ENCODE measurements at places on chromosomes 2 and 18. TPM values are rescaled to one million over a fixed set of nuclear protein-coding genes. Genes with fewer than 3 reads are reported as not detected.

DNA sequence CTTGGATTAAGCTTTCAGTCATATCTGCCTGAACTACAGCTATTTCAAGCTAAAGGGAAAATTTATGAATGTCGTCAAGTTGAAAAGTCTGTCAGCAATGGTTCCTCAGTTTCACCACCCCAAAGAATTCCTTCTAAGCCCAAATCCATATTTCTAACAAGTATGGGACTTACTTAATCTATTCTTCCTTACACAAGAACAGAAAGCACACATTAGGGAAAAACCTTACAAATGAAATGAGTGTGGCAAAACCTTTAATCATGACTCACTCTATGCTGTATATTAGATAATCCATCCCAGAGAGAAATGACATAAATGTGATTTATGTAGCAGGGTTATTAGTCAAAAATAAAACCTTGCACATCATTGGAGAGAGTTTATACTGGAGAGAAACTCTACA, 78.9 kb downstream of the RAB31 start:
- no peak overlapping the region for H3K4me3 ChIP-seq
- no peak overlapping the region for H3K27ac ChIP-seq
- H3K36me3 ChIP-seq: peaks cover 6% of the 10 kb centered on the region
- H3K4me1 ChIP-seq: peaks cover 6% of the 10 kb centered on the region

- H3K4me1 ChIP-seq: peaks cover 28% of the 10 kb centered on the region
- no peaks in the 10 kb centered on the region for H3K36me3 ChIP-seq
- DNase-seq: no peak
- H3K27me3 ChIP-seq: no peaks in the 10 kb centered on the region
These were observed 139.6 kb upstream of the RGPD4 start for GRCh38 chr2:107687073-107687472.

DNA sequence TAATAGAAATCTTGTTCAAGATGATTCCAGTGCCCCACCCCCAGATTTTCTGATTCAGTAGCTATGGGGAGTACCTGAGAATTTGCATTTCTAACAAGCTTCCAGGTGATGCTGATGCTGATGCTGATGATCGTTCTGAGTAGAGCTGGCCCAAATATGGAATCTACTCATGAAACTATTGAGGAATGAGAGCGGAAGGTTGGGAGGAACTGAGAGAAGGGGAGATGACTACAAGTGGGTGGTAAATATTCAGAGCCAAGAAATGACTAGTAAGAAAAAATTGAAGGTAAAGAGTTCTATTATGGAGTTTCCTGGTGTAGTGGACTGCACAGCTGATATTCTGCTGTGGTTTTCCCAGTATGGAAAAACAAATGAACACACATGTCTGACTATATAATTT, 235.4 kb upstream of the FN1 start:
- H3K4me3 ChIP-seq: no peak overlapping the region
- peaks cover 5% of the 10 kb centered on the region for H3K4me1 ChIP-seq
- no peaks in the 10 kb centered on the region for H3K27me3 ChIP-seq
- no peak for DNase-seq
- no peak overlapping the region for H3K27ac ChIP-seq
- peaks cover 7% of the 10 kb centered on the region for H3K36me3 ChIP-seq

- peak overlapping the region; percentile 84 for H3K4me3 ChIP-seq
- H3K4me1 ChIP-seq: peaks cover 26% of the 10 kb centered on the region
- H3K36me3 ChIP-seq: peaks cover 13% of the 10 kb centered on the region
- no peak for DNase-seq
These were observed 548 bp upstream of the FBLN7 start for GRCh38 chr2:112137516-112138158.

GRCh38 chr18:11672198-11672597, 16.9 kb upstream of the GNAL start:
- peaks cover 3% of the 10 kb centered on the region for H3K27me3 ChIP-seq
- no peak overlapping the region for H3K4me3 ChIP-seq
- H3K4me1 ChIP-seq: peaks cover 18% of the 10 kb centered on the region
- no peaks in the 10 kb centered on the region for H3K36me3 ChIP-seq
- H3K27ac ChIP-seq: no peak overlapping the region
- DNase-seq: no peak

DNA sequence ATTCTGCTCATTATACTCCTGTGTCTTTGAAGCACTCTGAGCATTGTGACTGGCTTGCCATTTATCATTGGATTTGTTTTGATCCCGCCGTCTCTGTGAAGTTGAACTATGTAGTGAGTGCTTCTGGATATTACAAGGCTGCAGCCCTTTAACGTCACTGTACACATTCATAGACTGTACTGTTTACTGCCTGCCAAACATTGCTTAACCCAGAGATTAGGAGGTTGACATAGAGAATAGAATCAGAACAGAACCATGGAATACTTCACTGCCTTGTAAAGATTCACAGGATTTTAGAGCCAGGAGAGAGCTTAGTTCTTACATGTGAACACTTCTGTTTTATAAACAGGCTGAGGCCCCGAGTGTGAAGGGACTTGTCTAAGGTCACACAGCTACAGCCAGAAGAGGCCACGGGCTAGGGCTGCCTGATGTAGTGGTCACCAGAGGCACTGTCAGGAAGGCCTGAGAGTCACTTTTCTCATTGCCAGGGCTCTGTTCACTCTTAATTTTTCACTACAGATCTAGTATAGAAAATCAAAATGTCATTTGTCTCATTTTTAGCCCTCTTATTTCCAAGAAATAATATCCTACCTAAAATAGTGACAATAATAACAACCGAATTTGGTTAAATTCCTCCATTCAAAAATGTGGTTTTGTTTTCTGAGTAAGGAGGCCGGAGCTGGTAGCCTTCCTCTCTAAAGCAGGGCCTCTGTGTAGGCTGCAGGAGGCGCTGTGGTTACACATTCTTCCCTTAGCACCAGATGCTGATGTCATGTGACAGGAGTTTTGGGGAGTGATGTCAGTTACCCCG, 87.9 kb downstream of the UGGT1 start:
- H3K36me3 ChIP-seq: peaks cover 6% of the 10 kb centered on the region
- H3K4me1 ChIP-seq: no peaks in the 10 kb centered on the region
- H3K27ac ChIP-seq: no peak overlapping the region
- no peak overlapping the region for H3K4me3 ChIP-seq
- DNase-seq: peak; percentile 35

GRCh38 chr2:27798486-27798885, 27.0 kb downstream of the MRPL33 start:
- H3K4me3 ChIP-seq: no peak overlapping the region
- H3K36me3 ChIP-seq: no peaks in the 10 kb centered on the region
- no peak overlapping the region for H3K27ac ChIP-seq
- H3K4me1 ChIP-seq: peaks cover 21% of the 10 kb centered on the region
- no peaks in the 10 kb centered on the region for H3K27me3 ChIP-seq

- DNase-seq: no peak
- H3K4me3 ChIP-seq: no peak overlapping the region
- no peaks in the 10 kb centered on the region for H3K27me3 ChIP-seq
- no peaks in the 10 kb centered on the region for H3K36me3 ChIP-seq
- no peak overlapping the region for H3K27ac ChIP-seq
- H3K4me1 ChIP-seq: peaks cover 7% of the 10 kb centered on the region
These were observed 666.2 kb upstream of the HS6ST1 start for GRCh38 chr2:128984855-128985254.

DNA sequence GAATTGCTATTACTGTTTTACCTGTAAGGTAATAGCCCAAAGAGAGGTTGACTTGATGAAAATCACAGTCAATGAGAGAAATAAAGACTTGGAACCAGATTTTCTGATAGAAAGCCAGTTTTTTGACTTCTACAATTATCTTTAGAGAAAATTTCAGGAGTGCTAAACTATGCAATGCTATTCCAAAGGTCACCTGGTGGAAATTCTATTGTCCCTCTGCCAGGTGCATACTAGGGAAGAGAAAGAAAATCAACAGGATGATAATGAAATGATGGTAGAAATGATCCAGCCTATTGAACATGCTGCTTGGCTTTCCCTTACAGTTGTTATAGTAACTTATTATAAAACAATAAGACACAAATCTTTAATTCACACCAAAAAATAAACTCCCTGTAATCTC, 85.0 kb downstream of the FASTKD2 start:
- no peaks in the 10 kb centered on the region for H3K27me3 ChIP-seq
- H3K36me3 ChIP-seq: no peaks in the 10 kb centered on the region
- no peaks in the 10 kb centered on the region for H3K4me1 ChIP-seq
- no peak overlapping the region for H3K4me3 ChIP-seq

GRCh38 chr2:83584672-83585071, 874.4 kb downstream of the SUCLG1 start:
- H3K27me3 ChIP-seq: no peaks in the 10 kb centered on the region
- peaks cover 15% of the 10 kb centered on the region for H3K4me1 ChIP-seq

DNA sequence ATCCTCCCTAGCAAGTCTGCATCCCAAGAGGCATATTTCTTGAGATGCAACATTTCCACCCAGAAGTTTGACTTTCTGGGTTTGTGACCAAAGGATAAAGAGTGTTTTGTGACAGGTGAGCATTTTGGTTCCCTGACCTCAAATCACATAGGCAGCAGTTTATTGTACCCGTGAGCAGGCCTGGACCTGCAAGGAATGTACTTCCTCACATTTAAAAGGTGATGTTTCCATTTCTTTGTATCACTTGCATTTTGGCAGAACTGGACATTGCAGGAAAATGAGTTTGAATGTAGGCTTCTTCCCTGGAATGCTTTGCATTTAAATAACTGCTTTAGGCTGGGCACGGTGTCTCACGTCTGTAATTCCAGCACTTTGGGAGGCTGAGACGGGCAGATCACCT, 160.7 kb downstream of the ALPK2 start:
- DNase-seq: no peak
- no peaks in the 10 kb centered on the region for H3K4me1 ChIP-seq
- no peak overlapping the region for H3K27ac ChIP-seq
- no peaks in the 10 kb centered on the region for H3K36me3 ChIP-seq
- H3K27me3 ChIP-seq: peaks cover 2% of the 10 kb centered on the region

GRCh38 chr18:27473318-27473717, 288.2 kb upstream of the CHST9 start:
- H3K27ac ChIP-seq: no peak overlapping the region
- no peaks in the 10 kb centered on the region for H3K27me3 ChIP-seq
- DNase-seq: no peak
- H3K4me1 ChIP-seq: no peaks in the 10 kb centered on the region

- no peak overlapping the region for H3K4me3 ChIP-seq
- H3K36me3 ChIP-seq: no peaks in the 10 kb centered on the region
- no peaks in the 10 kb centered on the region for H3K27me3 ChIP-seq
- no peak for DNase-seq
These were observed 155.7 kb downstream of the RDH14 start for GRCh38 chr2:18404708-18405107.

DNA sequence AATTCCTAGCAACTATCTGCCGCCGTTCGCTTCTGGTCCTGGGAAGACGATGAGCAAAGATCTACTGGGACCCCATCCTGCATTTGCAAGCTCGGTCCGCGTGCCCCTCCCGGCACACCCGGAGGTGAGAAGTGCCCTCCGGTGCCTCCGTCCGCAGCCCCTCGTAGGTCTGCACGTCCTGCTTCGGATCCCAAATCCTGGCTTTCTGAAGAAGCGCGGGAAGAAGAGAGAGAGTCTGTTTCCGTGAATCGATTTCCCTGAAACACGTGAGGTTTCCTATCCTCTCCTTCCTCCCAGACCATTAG, 5.0 kb upstream of the OSR1 start:
- H3K27me3 ChIP-seq: peaks cover 97% of the 10 kb centered on the region
- H3K27ac ChIP-seq: no peak overlapping the region
- H3K4me3 ChIP-seq: peak overlapping the region; percentile 77
- H3K4me1 ChIP-seq: peaks cover 21% of the 10 kb centered on the region
- H3K36me3 ChIP-seq: no peaks in the 10 kb centered on the region

DNA sequence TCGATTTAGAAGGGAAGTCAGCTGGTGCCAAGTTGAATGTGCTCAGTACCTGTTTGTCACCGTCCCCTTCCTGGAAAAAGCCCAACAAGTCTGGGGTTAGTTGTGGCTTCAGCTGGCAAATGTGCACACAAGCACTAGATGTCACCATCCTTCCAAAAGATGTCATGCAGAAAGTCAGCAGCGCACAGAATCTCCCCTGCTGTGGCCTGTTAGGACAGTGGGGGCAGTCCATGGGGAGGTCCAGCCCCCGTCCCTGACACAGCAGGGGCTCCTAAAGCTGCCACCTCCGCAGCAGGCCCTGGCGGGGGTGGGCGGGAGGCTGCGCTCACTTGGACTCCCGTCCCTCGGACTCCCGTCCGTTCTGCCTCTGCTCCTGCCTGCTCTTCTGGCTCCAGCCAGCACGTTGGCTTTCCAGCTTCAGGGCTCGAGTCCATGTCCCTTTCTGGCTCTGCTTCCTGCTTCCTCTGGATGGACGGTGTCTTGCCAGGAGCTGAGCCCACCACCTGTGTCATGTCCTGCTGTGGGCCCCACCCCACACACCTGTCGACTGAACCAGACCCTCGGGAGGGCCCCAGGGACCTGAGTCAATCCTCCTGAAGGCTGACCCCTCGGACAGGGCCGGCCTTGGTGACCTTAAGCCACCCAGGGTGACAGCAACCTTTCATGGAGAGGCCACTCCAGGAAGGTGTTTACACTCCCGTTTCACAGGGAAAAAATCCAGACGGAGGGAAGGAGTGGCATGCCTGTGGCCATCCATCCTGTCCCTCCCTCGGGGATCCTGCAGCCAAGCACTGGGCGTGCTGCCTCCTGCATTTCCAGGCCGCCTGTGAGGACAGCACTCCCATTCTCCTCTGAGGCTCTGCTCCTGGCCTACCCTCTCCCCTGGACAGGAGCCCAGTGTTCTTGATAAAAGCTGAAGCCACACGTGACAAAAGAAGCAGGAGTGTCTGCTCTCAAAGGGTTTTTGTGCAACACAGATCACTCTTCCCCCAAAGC, 8.5 kb downstream of the RAB17 start:
- H3K27me3 ChIP-seq: peaks cover 2% of the 10 kb centered on the region
- no peaks in the 10 kb centered on the region for H3K36me3 ChIP-seq
- peak overlapping the region; percentile 12 for H3K27ac ChIP-seq
- peak; percentile 29 for DNase-seq
- H3K4me3 ChIP-seq: no peak overlapping the region

DNA sequence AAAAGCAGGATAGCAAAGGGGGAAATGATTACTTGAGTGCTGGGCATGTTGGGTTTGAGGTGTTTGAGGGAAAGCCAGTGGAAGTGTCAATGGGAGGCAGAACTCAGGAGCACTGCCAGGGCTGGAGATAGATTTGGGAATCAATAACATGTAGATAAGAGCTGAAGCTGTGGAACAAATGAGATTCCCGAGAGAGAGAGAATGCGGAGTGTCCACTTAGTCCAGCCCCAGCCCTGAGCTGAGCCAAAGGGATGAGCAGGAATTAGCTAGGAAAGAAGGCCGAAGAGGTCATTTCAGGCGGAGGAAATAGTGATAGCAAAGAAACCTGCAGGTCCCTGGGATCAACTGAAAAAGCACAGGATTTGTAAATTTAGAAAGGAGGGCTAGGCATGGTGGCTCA, 21.2 kb upstream of the YES1 start:
- no peak overlapping the region for H3K4me3 ChIP-seq
- no peak overlapping the region for H3K27ac ChIP-seq
- H3K36me3 ChIP-seq: no peaks in the 10 kb centered on the region
- H3K4me1 ChIP-seq: peaks cover 28% of the 10 kb centered on the region
- no peak for DNase-seq

REEP1 gene
- 12.3 TPM for total RNA-seq

GCKR gene
- total RNA-seq: 0.42 TPM

ALPP gene
- total RNA-seq: not detected

SP5 gene
- 3.5 TPM for total RNA-seq

PCARE gene
- total RNA-seq: not detected

DAW1 gene
- total RNA-seq: not detected

PDCD1 gene
- not detected for total RNA-seq
